ENCODE measurements at places on chromosomes 5 and 9.

DNA sequence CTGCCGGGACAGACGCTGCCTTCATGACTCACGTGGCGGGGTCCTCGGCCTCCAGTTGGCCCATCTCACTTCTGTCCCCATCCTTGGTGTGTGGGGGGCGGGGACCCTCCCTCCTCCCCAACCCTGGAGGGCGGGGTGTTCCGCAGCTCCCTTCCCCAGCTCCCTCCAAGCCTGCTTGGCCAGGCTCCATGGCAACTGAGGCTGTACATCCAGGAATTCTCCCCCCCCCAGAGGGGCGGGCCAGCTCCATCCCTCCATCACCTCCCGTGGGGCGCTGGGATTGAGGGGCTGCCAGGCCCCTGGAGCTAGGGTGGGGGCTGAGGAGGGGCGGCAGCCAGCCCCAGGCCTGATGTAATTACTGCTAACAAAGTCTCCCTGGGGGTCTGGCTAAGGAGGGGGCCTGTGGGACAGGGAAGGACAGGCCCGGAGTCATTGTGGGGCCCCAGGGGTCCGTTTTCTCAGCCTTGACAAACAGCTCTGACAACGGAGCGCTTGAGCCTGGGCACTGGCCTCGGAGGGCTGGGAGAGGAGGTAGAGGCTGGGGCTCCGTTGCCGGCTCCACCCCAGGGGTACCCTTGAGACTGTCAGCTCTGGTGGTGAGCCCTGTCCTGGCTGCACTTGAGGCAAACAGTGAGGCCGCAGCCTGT is 8.0 kb downstream of the DIPK1B start:
- no peak for DNase-seq

GRCh38 chr9:130446101-130446861 is 1.5 kb downstream of the ASS1 start:
- peak; percentile 88 for DNase-seq

DNA sequence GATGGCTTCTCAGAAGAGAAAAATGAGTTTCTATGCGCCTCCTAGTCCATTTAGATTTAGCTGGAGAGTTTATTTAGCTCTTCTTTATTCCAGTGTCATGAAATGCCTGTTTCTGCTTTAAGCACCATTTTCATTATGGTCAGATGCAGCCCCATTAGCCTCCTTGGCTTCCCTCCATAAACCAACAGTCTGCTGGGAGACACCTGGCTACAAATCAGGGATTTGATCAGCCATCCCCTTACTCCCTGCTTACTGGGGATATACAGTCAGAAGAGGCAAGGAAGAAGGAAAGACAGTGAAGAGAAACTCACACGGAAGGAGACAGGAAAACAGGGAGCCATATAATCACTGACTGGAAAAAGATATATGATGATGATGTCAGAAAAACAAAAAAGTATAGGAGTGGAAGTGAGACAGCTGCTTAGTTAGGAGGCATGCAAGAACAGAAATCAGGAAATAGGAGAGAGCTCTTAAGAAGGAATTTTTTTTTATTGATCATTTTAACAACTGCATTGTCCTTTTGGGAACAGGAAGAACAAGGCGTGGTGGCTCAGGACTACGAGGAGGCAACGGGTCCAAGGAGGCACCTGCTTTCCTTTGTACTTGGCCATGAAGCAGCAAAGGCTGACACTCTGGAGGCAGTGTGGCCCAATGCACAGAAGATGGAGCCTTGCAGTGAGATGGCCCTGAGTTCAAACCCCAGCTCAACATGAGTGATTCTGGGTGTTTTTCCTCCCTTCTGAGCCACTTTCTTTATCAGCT is 56.1 kb downstream of the MED27 start:
- no peak for DNase-seq

DNA sequence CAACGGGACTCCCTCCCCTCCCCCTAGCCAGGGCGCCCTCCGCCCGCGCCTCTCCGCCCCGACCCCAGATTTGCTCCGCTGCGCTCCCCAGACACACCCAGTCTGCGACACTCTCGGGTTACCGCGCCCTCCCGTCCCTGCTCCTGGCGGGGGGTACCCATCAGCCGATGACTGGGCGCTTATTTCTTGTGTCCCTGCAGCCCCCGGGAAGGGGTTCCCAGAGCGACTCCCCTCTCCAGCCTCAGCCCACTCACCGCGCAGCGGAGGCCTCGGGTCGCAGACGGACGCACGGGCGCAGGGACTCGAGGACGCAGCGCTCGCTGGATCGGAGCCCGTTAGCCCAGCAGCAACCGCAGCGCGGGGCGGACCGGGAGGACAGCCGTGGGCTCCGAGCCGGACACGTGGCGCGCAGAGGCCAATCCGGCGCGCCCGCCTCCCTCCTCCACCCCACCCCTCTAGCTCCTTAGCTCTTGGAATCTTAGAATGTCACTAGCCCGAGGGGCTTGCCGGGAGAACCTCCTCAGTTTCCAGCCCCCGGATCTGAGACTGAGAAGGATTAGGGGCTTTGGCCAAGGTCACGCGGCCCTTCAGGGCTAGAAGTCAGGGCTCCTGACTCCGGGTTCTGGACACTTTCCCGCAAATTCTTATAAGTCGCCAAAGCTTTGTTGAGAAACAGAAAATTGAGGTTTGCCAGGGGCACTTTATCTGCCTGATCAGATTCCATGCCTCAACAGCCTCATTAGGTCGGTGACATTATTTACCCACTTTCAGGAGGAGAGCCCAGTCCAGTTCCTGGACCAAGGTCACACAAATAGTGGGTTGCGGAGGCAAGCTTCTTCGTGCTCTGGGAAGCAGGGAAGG is at the start of gene ANXA6:
TSS of gene ANXA6 (minus strand) at position 354 of the 861 bp plus-strand sequence. CDS start 9,878 bp downstream, outside the sequence.
- DNase-seq = no peak

- no peak for DNase-seq
Measured at GRCh38 chr5:133751421-133751820, 139.1 kb upstream of the FSTL4 start.

DNA sequence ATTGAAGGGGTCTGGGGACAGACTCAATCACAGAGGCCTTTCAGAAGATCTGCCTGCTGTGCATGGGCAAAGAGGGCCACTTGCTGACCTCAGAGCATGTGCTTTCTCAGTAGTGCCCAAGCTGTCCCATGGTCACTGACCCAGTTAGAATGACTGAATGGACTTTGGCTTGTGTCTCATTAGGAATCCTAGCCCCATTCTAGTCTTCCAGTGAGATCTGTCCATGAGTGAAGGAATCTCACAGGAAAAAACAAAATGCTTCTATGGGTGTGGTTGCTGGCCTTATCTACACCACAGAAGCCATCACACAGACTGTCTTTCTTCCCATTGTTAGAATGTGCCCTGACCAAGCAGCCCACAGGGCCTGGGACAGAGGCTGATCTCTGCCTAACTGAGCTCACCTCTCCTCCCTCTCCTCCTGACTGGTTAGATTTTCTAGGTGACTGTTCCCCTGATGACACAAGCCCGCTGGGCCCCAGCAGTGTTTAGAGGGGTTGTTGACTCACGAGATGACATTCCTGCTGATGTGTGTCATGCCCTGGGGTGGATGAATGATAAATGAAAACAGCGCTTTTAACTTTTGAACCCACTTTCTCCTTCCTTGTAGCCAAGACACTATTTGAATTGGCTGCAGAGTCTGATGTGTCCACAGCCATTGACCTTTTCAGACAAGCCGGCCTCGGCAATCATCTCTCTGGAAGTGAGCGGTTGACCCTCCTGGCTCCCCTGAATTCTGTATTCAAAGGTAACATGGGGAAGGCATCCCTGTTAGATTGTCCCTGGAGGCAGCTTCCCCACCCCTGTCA is 24.8 kb downstream of the TGFBI start:
- peak; percentile 94 for DNase-seq

DNA sequence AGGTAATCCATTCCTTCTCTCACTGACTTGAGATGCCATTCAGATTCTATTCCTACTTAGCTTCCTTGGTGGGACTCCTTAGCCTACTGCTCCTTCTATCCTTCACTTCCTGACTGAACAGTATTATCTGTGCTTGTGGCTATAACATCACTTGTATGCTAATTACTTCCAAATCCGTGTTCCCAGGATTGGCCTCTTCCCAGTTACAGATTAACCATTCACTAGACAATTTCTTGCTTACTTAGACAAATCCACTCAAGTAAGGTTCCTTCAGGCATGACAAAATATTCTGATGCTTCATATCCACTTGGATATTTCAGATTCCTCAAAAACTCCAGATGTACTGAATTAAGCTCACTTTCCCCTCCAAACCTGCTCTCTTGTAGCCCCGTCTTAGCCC is 18.3 kb downstream of the LIFR start:
- DNase-seq = no peak

GRCh38 chr5:82309091-82309531 is 31.0 kb upstream of the RPS23 start:
- DNase-seq = no peak

DNA sequence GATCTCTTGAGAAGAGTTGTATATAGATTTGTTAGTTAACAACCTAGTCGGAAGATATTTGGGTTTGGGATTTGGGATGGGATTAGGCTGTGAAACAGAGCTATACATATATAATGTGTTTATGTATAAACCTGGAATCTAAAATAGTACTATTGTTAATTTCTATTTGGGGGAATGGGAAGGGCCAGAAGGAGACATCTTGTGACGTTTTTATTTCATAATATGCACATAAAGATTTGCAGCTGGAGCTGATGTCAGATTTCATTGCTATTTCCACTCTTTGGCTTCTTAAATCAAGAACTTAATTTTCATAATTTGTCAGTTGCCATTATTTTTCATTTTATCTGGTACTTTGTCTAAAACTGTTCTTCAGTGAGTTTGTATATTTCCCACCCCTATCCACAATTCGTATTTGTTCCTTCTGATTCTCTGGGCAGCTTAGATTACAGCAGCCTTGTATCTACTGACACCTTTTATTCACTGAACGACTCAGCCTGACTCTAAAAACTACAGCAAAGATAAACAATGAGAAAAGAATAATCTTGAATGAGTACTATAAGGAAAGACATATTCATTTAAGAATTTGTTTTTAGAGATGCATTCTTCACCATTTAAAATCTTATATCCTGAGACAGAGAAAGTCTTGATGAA is 86.9 kb downstream of the YTHDC2 start:
- no peak for DNase-seq

GRCh38 chr5:179300581-179301180 is 44.6 kb downstream of the ADAMTS2 start:
- DNase-seq = no peak

DNA sequence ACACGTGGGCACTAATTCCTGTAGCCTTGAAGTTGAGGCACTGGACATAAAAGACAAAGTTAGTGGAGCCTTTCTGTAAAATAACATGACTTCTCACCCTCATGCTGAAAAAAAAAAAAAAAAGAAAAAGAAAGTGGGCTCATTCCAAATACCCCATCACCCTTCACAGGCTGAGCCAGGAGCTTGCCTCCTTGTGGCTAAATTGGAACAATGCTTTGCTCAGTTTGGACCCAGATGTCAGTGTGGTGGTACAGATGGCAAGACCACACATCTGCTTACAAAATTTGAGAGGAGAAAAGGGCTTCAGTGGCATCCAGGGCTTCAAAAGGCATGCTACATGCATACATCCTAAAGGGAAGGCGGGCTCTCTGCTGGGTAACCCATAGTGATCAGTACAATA is 342.8 kb downstream of the EBF1 start:
- DNase-seq = no peak

DNA sequence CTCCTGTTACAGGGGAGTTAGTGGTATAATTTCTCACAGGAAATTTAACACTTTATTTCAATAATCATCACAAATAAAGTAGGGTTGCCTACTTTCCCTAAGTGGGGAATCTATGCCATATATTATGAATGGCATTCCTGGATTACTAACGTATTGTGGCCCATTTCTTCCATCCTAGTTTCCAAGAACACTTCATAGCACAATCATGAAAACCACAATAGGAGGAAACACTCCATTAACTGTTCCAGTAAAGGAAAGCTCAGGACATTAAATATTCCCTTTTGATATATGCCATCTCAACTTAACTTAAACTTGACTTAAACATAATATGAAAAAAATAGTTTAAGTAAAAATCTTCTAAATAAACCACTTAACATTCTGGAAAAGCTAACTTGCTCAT is 2.1 kb downstream of the CPLANE1 start:
- no peak for DNase-seq

DNA sequence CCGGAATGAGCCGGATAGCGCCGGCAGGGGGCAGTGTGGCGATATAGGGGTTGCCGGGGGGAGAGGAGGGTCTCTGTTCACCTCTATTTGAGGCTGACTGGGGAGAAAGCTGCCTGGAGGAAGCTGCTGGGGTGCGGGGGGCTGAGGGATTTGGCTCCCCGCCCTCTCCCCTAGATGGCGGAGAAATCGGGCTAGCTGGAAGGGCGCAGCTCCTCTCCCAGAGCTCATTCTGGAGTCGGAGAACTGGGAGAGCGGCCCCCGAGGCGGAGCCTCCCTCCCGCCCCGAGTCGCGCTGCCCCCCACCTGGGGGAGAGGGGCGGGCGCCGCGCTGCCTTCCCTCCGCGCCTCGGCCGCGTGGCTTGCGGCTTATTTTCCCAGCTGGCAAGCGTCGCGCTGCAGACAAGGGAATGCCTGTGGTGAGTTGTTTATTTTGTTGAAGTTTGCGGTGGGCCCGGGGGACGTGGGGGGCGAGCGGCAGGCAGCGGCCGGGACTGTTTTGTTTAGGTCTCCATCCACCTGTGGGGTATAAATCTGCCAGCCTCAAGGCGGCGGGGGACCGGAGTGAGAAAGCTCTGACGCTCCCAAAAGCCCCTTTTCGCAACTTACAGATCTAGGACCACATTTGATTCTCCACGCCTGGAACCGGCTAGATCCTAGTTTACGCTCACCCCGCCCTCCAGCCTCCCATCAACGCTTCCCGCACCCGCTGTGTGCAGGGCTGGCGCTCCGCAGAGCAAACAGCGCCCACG is 4.1 kb upstream of the RGMB start:
- no peak for DNase-seq

DNA sequence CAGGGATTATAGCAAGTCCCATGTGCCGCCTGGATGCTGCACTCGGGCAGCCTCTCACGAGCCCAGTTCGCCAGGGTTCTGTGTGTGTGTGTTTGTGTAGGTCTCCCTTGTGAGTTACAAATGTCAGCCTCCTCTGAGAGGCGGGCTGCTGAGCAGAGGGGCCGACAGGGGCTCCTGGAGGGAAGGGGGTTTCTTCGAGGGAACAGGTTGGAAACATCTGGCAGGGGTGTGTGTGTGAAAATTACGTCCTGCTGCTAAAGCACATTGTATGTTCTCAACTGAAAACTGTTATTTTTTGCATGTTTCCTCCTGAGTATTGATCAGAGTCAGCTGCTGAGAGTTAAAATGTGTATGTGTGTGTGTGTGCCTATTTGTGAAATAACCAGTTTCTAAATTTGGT is 9.7 kb downstream of the GALNT10 start:
- DNase-seq = no peak

GRCh38 chr9:102497709-102498108 is 497.4 kb upstream of the CYLC2 start:
- DNase-seq = no peak

DNA sequence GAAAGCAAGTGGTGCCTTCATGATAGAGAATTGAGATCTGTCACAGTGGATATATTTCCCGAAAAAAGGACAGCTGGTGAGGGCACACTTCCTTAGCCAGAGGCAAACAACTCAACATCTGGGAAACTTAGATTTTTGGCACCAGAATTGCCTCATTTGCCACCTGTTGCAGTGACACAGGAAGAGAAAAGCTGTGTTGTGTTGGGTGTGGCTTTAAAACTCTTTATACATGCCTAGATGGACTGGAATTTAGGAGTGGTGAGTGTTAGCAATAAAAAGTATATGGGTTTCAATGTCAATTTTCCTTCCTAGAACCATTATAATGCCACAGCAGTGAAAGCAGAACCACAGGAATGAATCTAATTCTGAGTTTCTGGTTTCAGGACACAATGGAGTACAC is 62.6 kb upstream of the CEMIP2 start:
- DNase-seq = no peak

Data from GM04503 (cell line).